ENCODE measurements at places on chromosomes 1 and 21. TPM values are rescaled to one million over a fixed set of nuclear protein-coding genes. Genes with fewer than 3 reads are reported as not detected.

UBAP2L gene
- 124 TPM for total RNA-seq

PFDN2 gene
- 22.2 TPM for total RNA-seq

B3GALT5 gene
- 0.43 TPM for total RNA-seq

FNDC5 gene
- 0.91 TPM for total RNA-seq

FCRLA gene
- 1.2 TPM for total RNA-seq

NBPF26 gene
- 36.5 TPM for total RNA-seq

GPA33 gene
- total RNA-seq, result not detected

FGR gene
- total RNA-seq, result 0.13 TPM

KRTAP12-4 gene
- total RNA-seq, result not detected

C1orf141 gene
- total RNA-seq, result not detected

TNFRSF8 gene
- total RNA-seq, result 0.22 TPM

PGLYRP3 gene
- total RNA-seq, result not detected

DNASE2B gene
- not detected for total RNA-seq

SLC1A7 gene
- under 0.01 TPM for total RNA-seq

SAMSN1 gene
- not detected for total RNA-seq

KRTAP19-5 gene
- total RNA-seq, result not detected

LAD1 gene
- total RNA-seq, result not detected

PRR9 gene
- not detected for total RNA-seq

KCND3 gene
- 11.8 TPM for total RNA-seq

POGK gene
- total RNA-seq, result 31.1 TPM

FAM76A gene
- total RNA-seq, result 19.9 TPM

NMNAT2 gene
- total RNA-seq, result 0.11 TPM

FAM163A gene
- not detected for total RNA-seq

LCE2A gene
- not detected for total RNA-seq

CLCC1 gene
- total RNA-seq, result 53.3 TPM

TPTE gene
- not detected for total RNA-seq

PROX1 gene
- total RNA-seq, result 0.22 TPM

RBM34 gene
- total RNA-seq, result 67.4 TPM

UMODL1 gene
- under 0.01 TPM for total RNA-seq

ADGRB2 gene
- 4.4 TPM for total RNA-seq

ERICH3 gene
- not detected for total RNA-seq

AGBL4 gene
- not detected for total RNA-seq

S100A5 gene
- total RNA-seq, result not detected

ATP1A2 gene
- 0.22 TPM for total RNA-seq

NCAM2 gene
- 3.1 TPM for total RNA-seq

PFKL gene
- 116 TPM for total RNA-seq

TLCD4 gene
- 4.4 TPM for total RNA-seq

Data from articular chondrocyte of knee joint (primary cell).